Stimulated activated CD8-positive, alpha-beta memory T cell treated with anti-CD3 and anti-CD28 coated beads, Interleukin-15, amount 100 ng/mL, for 4 hours (primary cell): ENCODE measurements at places on chromosomes 7 and 10.

DNA sequence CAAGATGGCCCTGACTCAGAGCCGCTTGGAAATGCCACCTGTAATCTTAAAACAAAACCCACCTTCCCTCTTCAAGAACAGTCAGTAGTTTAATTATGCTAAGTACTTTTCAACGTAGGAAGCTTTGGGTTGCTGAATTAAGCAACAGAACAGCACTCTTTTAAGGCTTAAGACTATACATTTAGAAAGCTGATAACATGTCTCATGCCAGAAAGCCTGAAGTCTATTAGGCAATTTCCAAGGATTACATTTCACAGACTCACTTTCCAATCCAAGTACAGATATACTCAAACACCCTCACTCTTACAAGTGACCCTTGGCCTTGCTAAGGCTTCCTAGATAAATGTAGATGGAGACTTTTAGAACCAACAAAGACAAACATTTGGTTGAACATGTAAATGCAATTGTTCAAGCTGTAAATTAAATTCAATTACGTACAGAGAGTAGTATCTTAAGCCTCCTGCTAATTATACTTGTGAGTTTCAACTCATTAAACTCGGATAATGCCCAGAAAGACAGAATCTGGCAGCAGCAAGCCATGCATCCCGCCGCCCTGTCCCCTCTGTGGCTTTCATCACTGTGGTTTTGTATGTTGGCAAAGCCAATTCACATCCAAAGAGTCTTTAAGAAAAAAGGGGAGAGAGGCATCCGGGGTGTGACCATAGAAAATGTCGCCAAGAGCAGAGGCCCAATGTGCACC lies 283.1 kb upstream of the NRP1 start:
- no peak for DNase-seq

- no peak for DNase-seq
These were observed 108.7 kb upstream of the ITGB1 start for GRCh38 chr10:33066558-33067236.

- DNase-seq = no peak
These were observed 906.7 kb upstream of the AUTS2 start for GRCh38 chr7:68691261-68692216.

DNA sequence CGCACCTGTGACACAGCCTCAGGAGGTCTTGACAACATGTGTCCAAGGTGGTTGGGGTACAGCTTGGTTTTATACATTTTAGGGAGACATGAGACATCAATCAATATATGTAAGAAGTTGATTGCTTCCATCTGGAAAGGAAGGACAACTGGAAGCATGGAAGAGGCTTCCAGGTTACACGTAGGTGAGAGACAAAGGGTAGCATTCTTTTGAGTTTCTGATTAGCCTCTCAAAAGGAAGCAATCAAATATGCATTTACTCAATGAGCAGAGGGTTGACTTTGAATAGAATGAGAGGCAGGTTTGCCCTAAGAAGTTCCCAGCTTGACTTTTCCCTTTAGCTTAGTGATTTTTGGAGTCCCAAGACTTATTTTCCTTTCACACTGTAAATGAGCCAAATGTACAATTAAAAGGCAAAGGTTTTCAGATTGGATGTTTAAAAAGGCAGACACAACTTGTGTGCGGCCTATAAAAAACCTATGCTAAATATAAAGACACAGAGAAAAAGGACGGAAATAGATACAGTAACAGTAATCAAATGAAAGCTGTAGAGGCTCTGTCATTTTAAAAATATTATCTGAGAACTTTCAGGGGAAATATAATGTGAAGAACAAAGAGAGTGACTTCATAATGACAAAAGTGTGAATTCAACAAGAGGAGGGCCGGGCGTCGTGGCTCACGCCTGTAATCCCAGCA lies 65.7 kb upstream of the LANCL2 start:
- no peak for DNase-seq

- no peak for DNase-seq
These were observed 355.0 kb downstream of the DNAJB6 start for GRCh38 chr7:157691586-157692459.

- DNase-seq = no peak
These were observed 18.2 kb downstream of the GPR141 start for GRCh38 chr7:37701769-37702168.

GRCh38 chr10:19169041-19169440 lies 120.4 kb downstream of the MALRD1 start:
- no peak for DNase-seq

DNA sequence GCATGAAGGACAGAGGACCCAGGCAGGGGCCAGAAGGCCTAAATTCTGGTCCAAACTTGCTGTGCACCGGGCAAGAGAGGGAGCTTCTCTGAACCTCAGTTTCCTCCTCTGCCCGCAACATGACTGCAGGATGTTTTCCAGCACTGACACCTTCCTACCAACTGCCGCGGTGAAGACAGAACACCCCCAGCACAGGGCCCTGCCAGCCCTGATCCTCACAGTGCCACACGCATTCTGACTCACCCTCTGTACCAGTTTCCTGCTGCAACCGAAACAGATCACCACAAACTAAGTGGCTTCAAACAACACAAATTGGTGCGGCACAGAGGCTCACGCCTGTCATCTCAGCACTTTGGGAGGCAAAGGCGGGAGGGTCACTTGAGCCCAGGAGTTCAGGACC lies 18.1 kb downstream of the MAD1L1 start:
- no peak for DNase-seq

- DNase-seq = no peak
These were observed 81.6 kb downstream of the CRTAC1 start for GRCh38 chr10:97948822-97949221.

DNA sequence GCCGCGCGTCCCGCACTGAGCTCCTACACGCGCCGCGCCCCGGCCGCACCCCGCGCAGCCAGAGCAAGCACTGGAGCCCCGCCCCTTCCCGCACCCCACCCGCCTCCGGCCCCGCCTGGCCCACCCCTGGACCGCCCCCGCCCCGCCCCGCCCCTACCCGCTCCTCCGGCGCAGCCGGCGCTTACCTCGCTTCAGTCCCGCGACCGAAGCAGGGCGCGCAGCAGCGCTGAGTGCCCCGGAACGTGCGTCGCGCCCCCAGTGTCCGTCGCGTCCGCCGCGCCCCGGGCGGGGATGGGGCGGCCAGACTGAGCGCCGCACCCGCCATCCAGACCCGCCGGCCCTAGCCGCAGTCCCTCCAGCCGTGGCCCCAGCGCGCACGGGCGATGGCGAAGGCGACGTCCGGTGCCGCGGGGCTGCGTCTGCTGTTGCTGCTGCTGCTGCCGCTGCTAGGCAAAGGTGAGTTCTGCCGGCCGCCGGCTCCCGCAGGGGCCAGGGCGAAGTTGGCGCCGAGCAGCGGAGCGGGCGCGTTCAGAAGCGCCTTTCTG lies at the start of gene RET:
RET (plus strand) TSS at position 194 of the 545 bp plus-strand sequence; CDS start at position 384, 190 bp downstream.
- DNase-seq = no peak

GRCh38 chr10:47277352-47278151 lies 22.4 kb upstream of the GDF10 start:
- DNase-seq = peak; percentile 12

DNA sequence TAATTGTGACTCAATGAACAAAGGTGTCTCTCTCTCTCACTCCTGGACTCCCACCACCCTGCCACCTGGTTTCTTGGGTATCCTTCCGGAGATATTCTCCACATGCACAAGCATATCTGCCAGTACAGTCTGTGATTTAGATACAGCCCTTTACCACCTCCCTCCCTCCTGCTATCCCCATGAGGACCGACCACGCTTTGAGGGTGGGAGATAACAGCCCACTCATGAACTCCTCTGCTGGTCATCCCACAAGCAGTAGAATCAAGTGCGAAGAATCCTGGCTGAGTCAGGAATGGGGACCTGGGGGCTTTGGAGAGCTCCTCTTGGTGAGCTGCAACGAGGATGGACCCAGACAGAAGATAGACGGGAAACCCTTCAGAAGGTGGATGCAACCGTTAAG lies 28.2 kb upstream of the MXI1 start:
- DNase-seq = no peak

GRCh38 chr7:148230296-148230695 lies 360.3 kb upstream of the C7orf33 start:
- DNase-seq = no peak

- no peak for DNase-seq
These were observed 55.2 kb downstream of the CDK6 start for GRCh38 chr7:92781117-92781720.

DNA sequence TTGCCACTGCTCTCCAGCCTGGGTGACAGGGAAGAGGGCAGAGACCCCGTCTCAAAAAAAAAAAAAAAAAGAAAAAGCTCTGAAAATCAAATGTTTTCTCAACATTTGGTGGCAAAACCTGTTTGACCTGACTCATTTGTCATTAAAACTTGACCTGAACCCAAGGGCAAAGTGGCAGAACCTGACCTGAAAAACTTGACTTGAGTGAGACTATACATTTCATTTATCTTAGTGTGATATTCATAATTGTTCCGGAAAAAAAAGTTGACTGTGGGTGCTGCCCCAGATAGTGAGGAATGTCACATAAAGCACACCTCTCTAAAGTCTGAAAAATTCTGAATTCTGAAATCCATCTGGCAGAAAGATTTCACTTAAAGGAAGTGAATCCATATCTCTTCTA lies 2.3 kb upstream of the TAX1BP1 start:
- no peak for DNase-seq

GRCh38 chr7:145718129-145718528 lies 398.5 kb upstream of the CNTNAP2 start:
- DNase-seq = no peak

- no peak for DNase-seq
These were observed 200.4 kb downstream of the TAX1BP1 start for GRCh38 chr7:27940341-27940740.

GRCh38 chr10:69179089-69179742 lies 818 bp upstream of the SUPV3L1 start:
- peak; percentile 1 for DNase-seq

DNA sequence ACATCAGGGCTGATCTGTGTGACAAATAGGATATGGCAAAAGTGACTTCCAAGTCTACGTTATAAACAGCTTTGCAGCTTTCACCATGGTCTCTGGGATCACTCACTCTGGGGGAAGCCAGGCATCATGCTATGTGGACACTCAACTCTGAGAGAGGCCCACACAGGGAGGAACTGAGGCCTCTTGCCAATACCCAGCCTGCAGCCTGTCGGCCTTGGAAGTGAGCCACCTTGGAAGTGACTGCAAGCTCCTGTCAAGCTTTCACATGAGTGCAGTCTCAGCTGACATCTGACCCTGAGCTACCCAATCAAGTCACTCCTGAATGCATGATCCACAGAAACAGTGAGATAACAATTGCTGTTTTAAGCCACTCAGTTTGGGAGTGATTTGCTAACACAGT lies 56.5 kb downstream of the MMRN2 start:
- no peak for DNase-seq

DNA sequence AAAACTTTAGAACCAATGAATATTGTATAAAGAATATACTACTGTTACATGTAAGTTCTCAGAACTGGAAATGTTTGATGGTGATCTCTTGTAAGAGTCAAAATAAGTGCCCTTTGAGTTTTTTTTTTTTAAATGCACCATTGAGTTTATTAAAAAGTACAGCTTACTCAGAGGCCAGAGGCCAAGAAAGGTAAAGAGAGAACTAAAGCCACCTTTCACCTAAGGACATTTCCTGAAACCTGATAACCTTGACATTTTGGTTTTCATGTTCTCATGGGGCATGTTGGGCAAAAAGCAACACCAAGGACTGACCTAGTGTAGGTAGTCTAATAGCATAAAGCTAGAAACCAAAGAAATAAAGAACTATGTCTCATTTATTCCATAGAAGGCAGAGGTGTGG lies 27.7 kb downstream of the REEP3 start:
- DNase-seq = no peak

DNA sequence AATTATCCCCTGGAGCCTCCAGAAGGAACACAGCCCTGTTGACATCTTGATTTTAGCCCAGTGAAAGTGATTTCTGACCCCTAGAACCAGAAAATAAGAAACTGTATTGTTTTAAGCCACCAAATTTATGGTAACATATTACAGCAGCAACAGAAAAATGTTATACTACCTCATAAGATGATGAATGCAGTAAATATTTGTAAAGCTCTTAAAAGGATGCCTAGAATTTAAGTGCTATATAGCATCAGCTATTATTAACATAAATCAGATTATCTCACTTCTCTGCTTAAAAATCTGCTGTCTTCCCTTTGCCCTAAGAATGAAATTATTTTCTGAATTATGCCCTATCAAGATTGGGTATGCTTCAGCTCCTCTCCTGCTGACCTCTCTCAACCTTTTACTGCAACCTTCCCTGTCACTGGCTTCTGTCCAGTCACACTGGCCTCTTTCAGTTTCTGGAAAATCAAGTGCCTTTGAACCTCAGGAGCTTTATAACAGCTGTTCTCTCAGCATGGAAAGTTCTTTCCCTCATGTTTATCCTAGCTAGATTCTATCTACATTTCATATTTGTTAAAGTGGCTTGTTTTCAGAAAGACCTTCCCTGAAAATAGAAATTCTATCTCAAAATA lies 78.9 kb downstream of the GPR37 start:
- no peak for DNase-seq

DNA sequence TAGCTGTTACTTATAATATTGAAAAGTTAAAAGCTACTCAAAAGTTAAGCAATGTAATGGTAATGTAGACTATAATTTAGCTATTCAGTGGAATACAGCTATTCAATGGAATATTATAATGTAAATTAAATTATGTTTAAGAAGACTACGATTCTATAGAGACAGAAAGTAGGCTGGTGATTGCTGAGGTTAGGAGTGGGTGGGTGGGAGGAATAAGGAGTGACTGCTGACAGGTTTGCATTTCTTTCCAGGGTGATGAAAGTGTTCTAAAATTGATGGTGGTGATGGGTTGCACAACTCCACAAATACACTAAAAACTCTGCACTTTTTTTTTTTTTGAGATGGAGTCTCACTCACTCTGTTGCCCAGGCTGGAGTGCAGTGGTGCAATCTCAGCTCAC lies 21.4 kb downstream of the DENND2A start:
- no peak for DNase-seq

GRCh38 chr10:11921800-11922392 lies 98.7 kb downstream of the PROSER2 start:
- DNase-seq = no peak

DNA sequence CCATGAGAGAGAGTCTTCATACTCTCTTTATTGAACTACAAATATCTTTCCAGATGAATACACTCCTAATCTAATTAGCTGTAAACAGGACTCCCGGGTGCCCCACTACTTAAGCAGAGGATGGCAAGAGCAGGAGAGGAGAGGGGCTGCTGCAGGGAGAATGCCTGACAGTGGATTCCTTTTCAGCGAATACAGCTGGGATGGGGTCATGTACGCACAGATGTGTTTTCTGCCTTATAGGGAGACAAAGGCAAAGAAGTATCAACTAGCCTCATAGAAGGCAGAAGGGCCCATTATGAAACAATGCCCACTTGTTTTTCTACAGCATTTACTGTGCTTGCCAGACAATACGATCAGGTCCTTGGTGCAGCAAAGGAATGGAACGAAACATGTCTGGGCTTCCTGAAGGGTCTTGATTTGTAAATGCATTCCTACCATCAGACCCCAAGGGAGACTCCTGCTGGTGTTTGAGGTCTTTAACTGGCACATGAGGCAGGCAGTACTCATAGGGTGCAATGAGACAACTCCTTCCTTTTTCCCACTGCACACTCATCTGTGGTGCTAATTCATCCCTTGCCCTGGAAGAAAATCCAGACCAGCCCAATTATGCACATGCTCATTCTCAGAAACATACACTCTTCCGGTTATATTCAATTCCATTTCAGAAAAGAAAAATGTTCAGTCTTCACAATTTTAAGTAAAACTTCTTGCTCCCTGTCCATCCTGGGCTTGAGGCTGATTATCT lies 117.1 kb downstream of the AOAH start:
- DNase-seq = no peak

GRCh38 chr10:80126876-80127275 lies 5.7 kb upstream of the PLAC9 start:
- DNase-seq = no peak

GRCh38 chr10:71388583-71389310 lies 8.0 kb upstream of the CDH23 start:
- DNase-seq = no peak

GRCh38 chr10:76422769-76423168 lies 991.3 kb downstream of the LRMDA start:
- no peak for DNase-seq
